ENCODE measurements at places on chromosomes 1 and 21. TPM values are rescaled to one million over a fixed set of nuclear protein-coding genes. Genes with fewer than 3 reads are reported as not detected.

The SESN2 gene
- 34.0 TPM for total RNA-seq

The EPRS1 gene
- 124 TPM for total RNA-seq

GRCh38 chr21:31298618-31299269, 45.3 kb downstream of the TIAM1 start:
- no peak for DNase-seq

GRCh38 chr1:96515925-96516324, 205.7 kb upstream of the PTBP2 start:
- no peak for DNase-seq

- no peak for DNase-seq
Measured at GRCh38 chr21:44667612-44668011, 885 bp upstream of the KRTAP12-2 start.

- no peak for DNase-seq
Measured at GRCh38 chr1:62728963-62729362, 40.8 kb upstream of the DOCK7 start.

DNA sequence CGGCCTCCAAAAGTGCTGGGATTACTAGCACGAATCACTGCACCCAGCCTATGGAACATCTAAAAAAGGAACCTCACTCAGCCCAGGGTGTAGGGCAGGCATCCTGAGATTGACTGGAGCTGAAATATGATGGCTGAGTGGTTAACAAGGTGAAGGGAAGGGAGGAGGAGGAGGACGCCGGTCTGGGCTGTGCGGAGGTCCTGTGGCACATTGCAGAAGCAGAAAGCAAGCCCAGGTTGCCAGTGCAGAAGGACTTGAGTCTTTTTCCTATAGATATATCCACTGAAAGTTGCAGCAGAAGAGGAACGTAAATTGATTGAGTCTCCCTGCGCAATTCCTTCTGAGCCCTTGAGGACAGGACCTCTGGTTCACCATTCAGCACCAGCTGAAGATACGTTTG, 1.5 kb upstream of the KIF17 start:
- no peak for DNase-seq

The GPR3 gene
- 0.32 TPM for total RNA-seq

DNA sequence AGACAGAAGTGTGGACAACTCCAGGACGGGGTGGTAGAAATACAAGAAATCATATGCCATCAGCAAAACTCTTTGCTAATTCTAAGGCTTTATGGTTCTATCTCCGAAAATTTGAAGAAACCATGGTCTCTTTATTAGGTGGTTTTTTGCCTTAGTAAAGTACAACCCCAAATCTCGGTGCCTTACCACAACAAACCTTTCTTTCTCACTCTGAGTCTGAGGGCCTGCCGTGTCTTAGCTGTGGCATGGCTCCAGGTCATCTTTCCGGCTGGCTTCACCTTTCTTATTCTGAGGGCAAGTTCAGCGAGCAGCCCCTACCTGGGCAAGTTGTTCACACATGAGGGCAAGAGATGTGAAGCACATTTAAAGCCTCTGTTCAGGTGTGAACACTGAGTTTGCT, 280.6 kb downstream of the TTLL7 start:
- no peak for DNase-seq

The CCDC27 gene
- not detected for total RNA-seq

DNA sequence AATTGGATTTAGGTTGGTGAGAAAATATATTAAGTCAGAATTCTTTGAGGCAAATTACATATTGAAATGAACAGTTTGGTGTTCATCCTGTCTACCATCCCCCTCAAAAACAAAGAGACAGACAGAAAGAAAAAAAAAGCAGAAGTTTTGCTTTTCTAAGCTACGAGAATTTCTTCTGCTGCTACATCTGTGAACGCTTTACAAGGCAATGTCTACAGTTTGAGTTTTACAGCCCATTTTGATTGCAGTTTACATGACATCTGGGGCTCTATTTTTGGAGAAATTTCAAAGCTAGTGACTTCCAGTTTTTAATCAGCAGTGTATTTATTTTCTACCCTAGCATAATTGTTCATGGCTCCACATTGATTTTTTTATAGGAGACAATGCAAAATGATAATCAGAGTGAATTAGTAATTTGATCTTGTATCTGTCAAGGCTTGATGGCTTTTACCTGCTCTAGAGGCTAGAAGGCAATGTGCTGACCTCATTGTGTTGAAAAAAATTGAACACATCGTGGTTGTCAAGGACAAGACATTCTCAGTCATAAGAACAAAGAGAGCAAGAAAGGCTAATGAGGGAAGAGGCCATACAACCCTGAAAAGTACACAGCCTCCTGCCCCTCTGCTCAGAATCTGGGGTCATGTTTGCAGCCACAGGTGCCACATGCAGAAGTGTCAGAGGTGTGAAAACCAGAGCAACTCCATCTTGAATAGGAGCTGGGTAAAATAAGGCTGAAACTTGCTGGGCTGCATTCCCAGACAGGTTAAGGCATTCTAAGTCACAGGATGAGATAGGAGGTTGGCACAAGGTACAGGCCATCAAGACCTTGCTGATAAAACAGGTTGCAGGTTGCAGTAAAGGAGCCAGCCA, 201.0 kb upstream of the CAMK1G start:
- no peak for DNase-seq

DNA sequence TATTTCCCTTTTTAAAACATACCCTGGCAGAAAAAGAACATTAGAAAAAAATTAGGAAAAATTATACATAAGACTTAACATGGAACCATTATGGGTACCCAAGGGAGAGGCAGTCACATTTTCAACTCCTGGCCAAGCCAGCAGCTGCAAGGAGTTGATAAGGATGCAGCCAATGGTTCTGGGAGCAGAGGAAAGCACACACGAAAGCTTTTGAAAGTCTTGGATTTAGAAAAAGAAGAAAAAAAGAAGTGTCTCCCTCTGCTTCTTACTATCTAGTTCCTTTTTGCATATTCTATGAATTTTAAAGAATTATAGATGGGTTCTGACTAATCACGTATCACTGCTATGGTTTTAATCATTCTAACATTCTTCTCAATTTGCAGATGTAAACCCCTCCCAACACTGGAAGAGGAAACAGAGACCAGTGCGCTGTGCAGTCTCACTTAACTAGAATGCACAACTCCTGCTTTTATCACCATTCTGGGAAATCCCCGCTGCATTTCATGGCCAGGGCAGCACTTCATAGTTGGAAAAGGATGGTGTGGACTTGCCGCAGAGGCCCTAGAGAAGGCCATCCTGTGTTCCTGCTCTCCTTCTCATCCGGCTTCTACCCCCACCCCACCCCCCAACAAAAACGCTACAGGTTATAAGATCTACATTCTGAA, 2.7 kb upstream of the CD58 start:
- no peak for DNase-seq

The CD244 gene
- 0.49 TPM for total RNA-seq

The RCC1 gene
- 101 TPM for total RNA-seq

DNA sequence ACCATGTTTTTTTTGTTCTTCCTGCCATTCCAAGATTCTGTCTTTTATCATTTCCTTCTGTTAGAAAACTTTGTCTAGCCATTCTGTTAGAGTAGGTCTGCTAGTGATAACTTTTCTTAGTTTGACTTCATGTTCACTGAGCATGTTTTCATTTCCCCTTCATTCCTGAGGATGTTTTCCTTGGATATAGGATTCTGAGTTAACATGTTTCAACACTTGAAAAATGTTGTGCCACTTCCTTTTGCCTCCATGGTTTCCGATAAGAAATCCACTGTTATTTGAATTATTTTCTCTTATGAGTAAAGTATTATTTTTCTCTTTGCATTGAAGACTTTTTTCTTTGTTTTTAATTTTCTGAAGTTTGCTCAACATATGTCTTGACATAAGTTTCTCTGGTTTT, 66.7 kb downstream of the ATP1A1 start:
- no peak for DNase-seq

DNA sequence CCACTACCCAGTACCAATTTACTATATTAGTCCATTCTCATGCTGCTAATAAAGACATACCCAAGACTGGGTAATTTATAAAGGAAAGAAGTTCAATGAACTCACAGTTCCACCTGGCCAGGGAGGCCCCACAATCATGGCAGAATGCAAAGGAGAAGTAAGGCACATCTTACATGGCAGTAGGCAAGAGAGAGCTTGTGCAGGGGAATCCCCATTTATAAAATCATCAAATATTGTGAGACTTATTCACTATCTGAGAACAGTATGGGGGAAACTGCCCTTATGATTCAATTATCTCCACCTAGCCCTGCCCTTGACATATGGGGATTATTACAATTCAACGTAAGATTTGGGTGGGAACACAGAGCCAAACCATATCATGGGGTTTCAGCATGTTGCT, 6.4 kb downstream of the CD58 start:
- DNase-seq: no peak

GRCh38 chr1:81126989-81127581, 673.6 kb upstream of the ADGRL2 start:
- no peak for DNase-seq

The OR10T2 gene
- not detected for total RNA-seq

All from colonic mucosa (tissue), 4 donors.